ENCODE measurements at places on chromosomes 3 and 15.

- H3K4me3 ChIP-seq = no peak overlapping the region
- H3K27me3 ChIP-seq = no peaks in the 10 kb centered on the region
- H3K36me3 ChIP-seq = no peaks in the 10 kb centered on the region
- H3K4me1 ChIP-seq = no peaks in the 10 kb centered on the region
These were observed 105.3 kb upstream of the PEX5L start for GRCh38 chr3:180142041-180142440.

- peaks cover 27% of the 10 kb centered on the region for H3K4me1 ChIP-seq
- no peak for DNase-seq
- H3K4me3 ChIP-seq = no peak overlapping the region
- H3K27me3 ChIP-seq = peaks cover 3% of the 10 kb centered on the region
These were observed 81.3 kb downstream of the DGKG start for GRCh38 chr3:186280737-186281136.

DNA sequence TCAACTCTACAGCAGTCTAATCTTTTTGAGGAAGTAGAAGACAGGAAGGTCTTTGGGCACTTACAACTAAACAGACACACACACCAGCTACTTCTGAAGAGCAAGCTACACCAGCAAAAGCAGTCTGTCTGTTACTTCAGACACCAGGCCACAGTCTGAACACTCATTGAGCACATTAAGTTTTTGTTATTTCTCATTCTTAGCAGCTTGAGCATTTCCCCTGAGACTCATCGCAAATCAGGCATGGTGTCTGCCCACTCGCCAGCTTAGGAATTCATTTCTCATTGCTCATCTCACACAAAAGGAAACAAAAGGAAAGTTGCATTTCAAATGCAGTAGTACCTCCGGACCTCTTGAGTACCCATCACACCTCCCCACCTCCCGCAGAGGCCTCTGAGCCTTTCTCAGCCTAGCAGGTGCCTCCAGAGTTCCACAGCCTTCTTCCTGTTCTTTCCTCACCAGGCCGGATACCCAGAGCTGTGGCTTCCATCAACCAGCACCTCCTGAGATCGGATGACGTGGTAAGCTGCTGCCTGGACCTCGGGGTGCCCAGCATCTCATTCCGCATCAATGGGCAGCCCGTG, 302.0 kb downstream of the RYR3 start:
- DNase-seq = no peak
- peaks cover 2% of the 10 kb centered on the region for H3K27me3 ChIP-seq
- no peaks in the 10 kb centered on the region for H3K36me3 ChIP-seq
- no peak overlapping the region for H3K27ac ChIP-seq

- no peak overlapping the region for H3K27ac ChIP-seq
- H3K4me3 ChIP-seq = no peak overlapping the region
- H3K36me3 ChIP-seq = no peaks in the 10 kb centered on the region
- H3K27me3 ChIP-seq = no peaks in the 10 kb centered on the region
- DNase-seq = no peak
These were observed 931.6 kb downstream of the OTOL1 start for GRCh38 chr3:162428192-162428591.

Measured in endothelial cell (in vitro differentiated cells).